Muscle of arm (tissue), 14 donors: ENCODE measurements at places on chromosomes 16 and 17.

DNA sequence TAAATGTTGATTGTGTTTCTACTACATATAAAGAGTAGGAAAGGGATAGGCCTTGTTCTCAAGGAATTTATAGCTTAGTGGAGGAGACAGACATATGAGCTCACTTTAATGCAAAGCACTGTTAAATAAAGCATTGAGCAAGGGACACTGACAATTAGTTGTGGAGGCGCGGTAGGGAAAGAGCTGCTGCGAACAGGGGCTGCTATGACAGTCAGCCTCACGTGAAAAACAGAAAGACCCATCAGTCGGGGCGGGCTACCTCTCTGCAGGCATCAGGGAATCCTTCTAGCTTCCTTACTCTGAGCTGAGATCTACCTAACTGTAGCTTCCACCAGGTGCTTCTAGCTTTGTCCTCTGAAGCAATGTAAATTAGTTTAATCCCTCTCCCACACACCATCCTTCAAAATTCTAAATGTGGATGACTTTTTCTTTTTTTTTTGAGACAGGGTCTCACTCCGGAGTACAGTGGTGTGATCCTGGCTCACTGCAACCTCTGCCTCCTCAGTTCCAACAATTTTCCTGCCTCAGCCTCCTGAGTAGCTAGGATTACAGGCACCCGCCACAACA is 129.9 kb upstream of the ZFHX3 start:
- no peak for DNase-seq

DNA sequence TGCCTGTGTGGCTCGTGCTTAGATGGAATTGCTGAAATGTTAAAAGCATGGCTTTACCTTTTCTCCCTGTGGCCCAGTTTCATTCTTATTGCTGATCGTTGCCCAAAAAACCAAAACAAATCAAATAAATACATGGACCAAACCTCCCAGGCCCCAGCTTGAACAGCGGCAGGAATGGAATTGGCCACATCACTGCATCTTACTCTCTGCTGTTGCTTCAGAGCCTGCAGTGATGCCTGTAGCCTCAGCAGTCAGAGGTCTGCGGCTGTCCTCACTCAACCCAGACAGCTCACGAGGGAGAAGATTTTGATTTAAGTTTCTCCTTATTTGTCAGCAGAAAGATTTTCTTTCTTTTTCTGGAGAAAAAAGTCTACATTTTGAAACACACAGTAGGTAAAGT is 91.5 kb downstream of the NPIPB11 start:
- no peak for DNase-seq

DNA sequence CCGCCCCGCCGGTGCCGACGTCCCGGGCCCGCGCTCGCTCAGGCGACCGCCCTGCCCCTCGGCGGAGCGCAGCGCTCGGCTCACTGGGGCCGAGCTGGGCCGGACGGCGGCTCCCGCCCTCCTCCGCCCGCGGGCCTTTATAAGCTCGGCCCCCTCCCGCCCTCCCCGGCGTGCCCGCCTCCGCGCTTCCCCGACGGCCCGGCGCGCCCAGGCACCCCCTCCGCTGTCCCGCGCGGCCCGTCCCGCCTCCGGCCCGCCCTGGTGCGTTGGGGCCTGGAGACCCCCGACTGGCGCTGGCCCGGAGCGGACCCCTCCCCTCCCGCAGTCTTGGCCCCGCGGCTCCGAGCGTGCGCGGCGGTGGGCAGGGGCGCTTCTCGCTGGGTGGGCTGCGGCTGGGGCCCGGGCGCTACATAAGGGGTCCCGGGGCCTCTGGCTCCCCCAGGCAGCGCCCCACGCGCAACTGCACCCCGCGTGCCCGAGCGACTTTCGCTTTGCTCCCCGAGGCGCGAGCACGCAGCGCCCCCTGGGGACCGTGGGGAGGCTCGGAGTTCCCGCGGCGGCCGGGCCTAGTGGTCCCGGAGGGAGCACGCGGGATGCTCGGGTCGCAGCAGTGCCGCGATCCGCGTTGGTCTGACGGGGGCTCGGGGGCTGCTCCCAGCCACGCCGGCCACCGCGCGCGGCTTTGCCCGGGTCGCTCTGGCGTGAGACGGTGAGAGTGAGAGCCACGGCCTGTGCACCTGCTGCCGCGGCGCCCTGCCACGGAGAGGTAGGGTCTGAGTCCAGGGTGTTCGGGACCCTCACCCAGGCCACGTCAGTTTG is at the start of gene PIEZO1:
Gene PIEZO1 (minus strand): TSS at position 115 of the 819 bp plus-strand sequence. CDS start 256 bp downstream, outside the sequence.
- no peak for DNase-seq

GRCh38 chr17:65634533-65634932 is 73.1 kb upstream of the AXIN2 start:
- DNase-seq, result no peak

GRCh38 chr16:81167851-81168250 is 70.6 kb upstream of the BCO1 start:
- DNase-seq, result no peak

DNA sequence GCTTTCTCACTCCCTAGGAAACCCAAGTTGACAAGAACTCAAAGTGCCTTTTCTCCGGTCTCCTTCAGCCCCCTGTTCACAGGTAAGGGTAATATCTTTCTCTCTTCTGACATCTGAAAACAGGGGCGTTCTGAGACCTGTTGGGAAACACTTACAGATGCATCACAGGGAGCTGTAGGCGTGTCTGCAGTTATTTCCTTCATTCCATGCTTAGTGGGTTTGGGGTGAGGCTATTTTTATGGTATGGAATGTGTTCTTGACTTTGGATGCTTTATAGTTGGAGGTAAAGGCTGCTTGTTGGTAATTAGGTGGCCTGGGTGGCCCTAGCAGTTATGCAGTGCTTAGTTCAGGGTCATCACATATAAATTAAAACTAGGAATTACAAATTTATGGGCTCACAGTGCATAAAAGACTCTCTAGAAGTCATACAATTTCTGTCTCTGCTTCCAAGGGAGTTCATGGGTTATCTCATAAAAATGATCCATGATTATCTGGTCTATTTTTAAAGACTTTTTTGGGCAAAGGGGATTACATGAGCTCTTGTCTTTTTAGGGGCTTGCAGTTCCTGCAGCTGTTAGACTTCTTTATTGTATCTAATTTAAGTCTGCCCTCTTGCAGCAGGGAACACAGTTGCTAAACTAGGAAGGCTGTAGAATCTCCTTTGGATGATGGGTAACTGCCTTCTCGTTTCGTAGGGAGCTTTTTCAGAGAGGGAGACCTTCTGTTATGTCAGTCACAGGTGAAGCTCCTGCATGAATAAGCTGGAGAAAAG is 10.2 kb downstream of the SOCS7 start:
- DNase-seq, result no peak

- DNase-seq, result no peak
Observed at GRCh38 chr16:76235025-76235424, 42.2 kb upstream of the CNTNAP4 start.

- no peak for DNase-seq
Observed at GRCh38 chr16:12460064-12460392, 343.7 kb downstream of the CPPED1 start.
